Activated CD4-positive, CD25-positive, alpha-beta regulatory T cell treated with anti-CD3 and anti-CD28 coated beads, Interleukin-2, amount 50 U/mL, for 16 hours (primary cell): ENCODE measurements at places on chromosomes 1 and 21.

DNA sequence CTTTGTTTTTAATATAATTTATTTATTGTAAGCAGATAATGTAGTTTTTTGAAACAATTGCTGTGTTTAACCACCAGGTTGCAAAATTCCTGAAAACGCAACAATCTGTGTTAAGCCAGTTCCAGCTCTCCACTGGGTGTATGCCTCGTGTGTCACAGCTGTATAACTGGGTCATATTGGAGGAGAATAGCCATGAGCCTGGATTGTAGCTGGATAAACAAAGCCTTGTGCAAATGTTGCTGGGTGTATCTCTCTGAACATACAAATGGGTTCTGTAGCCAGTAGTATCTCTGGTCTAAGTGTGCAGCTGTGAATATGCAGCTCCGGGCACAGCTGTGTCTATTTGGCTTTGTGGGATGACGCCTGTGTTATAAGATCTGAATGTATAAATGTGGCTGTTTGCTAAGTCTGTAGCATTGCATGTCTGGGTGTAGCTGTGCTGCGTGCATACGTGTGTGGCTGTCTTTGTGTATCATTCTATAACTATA lies 2.8 kb downstream of the TCEA3 start:
- no peak for DNase-seq

- no peak for DNase-seq
These were observed 43.1 kb downstream of the FOXO6 start for GRCh38 chr1:41404308-41404761.

- no peak for DNase-seq
These were observed 3.1 kb upstream of the TEKT2 start for GRCh38 chr1:36080801-36081200.

- DNase-seq, result no peak
These were observed 33.3 kb downstream of the ZZZ3 start for GRCh38 chr1:77649127-77649526.

GRCh38 chr1:30275926-30276764 lies 447.2 kb downstream of the MATN1 start:
- no peak for DNase-seq
